Body of pancreas (tissue), 4 donors: ENCODE measurements at places on chromosomes 13 and 19.
A peak's percentile ranks its signal among the peaks of the same experiment; 100 is the strongest.

DNA sequence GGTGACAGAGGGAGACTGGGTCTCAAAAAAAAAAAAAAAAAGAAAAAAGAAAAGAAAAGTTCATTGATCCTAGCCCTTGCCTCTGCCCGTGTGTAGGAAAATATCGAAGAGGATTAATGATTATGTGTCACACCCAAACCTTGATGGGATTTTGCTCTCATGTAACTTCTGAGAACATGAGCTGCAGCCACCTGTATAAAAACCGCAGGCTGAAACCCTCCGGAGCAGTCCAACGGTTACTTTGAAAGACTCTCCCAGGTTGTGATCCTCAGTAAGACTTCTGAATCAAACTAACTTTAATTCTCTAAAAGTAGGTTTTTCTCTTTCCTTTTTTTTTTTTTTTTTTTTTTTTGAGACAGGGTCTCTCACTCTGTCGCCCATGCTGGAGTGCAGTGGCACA is 4.3 kb upstream of the PSMC4 start:
- DNase-seq: no peak

DNA sequence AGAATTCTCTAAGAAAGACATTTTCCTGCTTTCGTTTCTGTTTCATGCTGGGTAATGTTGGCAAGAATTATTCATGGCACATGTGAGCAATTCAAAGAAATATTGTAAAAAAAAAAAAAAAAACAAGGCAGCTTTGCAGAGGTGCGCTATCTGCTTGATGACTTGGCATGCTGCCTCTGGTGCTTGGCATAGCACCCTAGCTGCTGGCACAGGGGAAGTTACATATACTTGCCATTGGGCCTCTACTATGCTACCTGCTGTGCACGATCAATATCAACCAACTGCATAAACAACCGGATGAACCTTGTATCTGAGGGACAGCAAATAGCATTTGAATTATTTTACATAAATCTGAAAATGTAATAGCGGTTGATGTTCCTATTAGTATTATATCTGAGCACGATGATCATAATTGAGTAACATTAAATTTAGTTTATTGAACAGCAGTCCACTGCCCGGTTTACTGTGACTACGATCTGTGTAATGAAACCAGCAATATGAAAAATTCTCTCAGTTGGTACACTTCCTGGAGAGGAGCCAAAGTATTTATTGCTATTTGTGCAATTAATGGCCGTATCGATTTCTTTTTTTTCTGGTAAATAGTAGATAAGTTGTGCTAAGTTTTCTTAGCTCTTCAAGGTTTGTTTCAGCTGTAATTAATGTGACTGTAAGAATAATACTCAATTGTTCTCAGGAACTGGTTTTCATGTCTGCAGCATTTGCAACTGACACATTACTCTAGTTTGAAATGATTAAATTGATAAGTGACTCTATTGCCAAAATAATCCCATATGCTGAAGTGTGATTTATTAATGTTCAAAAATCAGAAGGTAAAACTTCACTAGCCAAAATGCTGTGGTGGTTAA is 717.3 kb downstream of the DACH1 start:
- DNase-seq: peak; percentile 73

- DNase-seq: peak; percentile 48
Observed at GRCh38 chr19:58450856-58451357, 515 bp upstream of the ZNF324B start.

DNA sequence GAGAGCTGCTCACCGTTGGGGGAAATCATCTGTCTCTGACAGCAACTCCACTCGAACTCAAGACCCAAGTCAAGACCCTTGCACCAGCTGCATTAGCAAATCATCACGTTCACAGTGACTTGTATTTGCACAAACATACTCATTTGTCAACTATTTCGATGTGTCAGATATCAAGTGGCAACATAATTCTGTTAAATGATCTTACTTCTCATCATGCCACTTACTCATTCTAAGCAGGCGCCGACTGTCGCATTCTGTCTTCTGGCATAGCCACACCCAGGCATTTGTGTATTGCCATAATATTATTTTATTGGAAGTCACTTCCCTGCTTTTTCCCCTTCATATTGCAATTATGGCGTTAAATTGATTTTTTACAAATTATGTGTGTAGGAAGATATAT is 23.0 kb upstream of the ATP1A3 start:
- DNase-seq: no peak

DNA sequence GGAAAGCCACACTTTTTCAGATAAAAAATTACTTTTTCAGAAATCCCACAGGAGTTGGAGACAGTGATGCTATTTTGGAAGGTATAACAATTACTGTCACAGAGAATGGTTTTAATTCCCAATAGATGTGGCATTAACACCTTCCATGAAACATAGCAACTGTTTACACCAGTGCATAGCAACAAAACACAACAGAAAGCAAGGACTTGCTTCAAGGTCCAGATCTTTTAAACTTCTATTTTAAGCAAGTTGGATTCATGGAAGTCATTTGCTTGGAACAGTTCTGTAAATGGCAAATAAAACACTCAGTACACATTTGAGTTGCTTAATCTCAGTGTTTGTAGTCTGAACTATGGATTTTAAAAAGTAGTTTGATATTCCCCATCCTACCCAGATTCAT is 385.9 kb upstream of the SPRY2 start:
- DNase-seq: no peak

GRCh38 chr19:11507370-11508078 is 1.9 kb upstream of the ZNF653 start:
- no peak for DNase-seq

- DNase-seq: no peak
Observed at GRCh38 chr19:4452230-4452990, 5.2 kb downstream of the UBXN6 start.

- no peak for DNase-seq
Observed at GRCh38 chr19:3687774-3688706, 12.2 kb downstream of the PIP5K1C start.

- no peak for DNase-seq
Observed at GRCh38 chr13:113561417-113562084, 23.0 kb upstream of the TFDP1 start.

DNA sequence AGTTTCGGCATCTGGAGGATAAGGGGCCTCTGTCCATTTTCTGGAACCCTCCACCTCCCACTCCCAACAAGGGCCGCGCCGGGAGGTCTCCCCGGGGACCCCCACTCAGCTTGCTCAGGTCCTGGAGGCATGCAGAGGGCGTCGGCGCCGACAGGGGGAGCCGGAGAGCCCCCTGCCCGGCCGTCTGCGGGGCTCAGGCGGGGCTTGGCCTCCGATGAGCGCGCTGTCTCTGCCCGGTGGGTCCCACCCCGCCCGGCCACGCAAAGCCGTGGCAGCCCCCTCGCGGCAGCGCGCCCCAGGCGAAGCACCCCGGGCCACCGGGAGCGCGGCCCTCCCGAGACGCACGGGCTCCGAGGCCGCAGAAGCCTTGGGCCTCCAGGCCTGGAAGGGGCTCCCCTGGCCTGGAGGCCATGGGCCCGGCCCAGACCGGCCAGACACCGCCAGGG is 149.7 kb upstream of the ZNF536 start:
- DNase-seq: no peak

- DNase-seq: no peak
Observed at GRCh38 chr13:112210371-112210770, 143.4 kb downstream of the SOX1 start.

- DNase-seq: no peak
Observed at GRCh38 chr19:38320969-38321339, 1.3 kb downstream of the KCNK6 start.

DNA sequence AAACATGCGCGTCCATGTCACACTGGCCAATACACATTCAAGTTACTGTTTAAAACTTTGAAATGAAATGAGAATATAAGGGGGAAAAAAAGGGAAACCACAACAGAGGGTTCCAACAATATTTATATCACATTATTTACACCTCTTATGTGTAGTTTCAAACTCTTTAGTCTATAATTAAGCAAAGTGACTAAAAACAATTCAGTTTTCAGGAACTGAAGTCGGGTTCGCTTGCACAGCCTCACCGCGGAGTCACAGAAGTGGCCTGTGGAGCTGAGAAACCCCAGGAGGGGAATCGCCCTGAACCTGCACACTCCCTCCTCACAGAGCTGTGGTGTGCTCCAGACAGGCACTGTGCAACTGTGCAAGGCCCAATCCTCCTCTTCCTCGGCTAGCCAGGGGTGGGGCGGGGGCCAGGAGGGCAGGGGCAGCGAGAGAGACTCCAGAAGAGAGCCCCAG is 75.9 kb downstream of the STK24 start:
- no peak for DNase-seq
